Skin of body (tissue), 3 donors: ENCODE measurements at places on chromosomes 7 and 10. TPM values are rescaled to one million over a fixed set of nuclear protein-coding genes. Genes with fewer than 3 reads are reported as not detected.

DNA sequence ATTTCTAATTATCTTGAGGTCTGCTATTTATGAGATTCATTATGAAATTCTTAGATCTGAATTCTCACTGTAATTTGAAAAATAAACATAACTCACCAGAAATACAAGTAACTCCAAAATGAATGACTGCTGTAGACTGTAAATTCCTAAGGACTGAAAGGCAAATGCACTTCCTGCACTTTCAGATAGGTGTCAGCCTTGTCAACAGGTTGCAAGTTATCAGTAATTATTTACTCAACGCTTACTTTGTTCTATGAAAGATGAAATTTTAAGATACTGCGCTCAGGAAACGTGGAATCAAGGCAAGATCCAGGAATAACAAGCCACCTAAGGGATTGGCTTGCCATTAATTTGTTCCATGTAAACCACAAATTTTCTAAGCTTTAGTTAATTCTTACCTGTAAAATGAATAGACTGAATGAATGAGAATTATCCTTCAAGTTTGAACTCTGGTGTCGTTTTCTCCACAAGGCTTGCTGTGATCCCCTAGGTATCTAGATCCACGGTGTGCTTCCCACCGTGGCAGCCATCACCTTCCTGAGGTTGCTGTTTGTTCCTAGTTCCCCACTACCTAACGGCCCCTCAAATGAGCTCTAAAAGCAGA is 12.6 kb downstream of the DHX32 start:
- DNase-seq: no peak

Gene SPDYE16
- total RNA-seq: 0.10 TPM

DNA sequence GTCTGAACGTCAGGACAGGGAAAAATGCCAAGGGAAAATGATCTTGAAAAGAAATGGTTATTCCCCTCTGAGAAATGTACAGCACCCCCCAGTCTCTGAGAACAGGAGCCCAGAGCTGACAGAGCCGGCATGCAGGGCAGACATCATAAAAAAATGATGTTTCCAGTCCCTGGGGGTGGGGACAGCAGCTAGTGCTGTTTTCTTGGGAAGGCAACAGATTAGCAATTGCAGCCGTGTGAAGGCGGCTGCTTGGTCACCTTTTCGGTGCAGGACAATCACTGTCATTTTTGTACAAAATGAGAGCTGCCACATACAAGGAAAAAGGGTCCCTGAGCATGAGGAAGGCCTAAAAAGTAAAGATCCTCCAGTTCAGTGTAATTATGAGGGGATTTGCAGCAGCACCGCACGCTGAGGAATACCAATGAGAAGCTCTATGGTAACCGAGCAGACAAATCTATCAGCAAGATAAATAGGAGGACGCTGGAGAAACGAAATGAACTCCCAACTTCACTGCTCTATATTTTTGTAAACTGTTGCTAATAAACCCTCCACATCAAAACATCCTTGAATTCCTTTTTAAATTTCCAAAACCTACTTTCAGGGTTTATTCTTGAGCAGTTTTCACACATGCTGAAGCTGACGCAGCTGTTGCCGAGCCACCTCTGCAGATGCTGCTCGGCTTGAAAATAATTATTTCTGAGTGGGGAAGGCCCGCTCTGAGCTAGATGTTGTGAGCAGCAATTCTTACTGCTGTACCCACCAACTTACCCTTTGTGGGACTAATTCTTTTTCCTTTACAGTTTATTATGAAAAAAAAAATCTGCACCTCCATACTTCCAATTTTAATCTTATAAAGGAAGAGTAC is 98.2 kb upstream of the NEBL start:
- DNase-seq: no peak

DNA sequence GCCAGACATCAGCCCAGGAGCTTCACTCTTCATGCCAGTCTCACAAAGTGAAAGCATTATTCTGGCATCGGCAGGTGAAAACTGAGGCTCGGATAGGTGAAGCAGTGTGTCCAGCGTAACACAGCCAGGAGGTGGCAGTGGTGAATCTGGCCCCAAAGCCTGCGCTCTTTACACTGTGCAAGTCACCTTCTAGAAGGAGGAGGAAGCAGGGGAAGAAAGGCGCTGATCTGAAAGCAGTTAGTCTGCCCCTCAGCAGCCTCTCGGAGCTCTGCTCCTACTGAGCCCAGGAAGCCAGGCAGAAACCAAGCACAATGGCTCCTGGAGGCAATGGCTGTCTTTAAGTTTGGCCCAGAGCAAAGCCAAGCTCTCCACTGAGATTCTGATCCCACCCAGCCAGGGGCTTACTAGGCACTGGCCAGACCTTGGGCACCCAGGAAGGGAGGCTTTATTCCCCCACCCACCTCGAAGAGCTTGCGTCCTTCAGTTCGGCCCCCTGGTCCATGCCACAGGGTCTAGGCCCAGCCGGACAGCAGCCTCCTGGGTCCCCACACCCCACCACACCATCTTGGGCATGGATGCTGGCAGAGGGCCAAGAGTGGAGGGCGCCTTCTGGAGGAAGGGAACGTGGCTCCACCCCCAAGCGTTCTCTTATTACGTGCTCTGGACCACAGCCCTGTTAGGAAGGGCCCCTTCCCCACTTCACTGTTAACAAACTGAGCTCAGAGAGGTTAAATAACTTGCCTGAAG is 104.5 kb downstream of the GRID1 start:
- no peak for DNase-seq

DNA sequence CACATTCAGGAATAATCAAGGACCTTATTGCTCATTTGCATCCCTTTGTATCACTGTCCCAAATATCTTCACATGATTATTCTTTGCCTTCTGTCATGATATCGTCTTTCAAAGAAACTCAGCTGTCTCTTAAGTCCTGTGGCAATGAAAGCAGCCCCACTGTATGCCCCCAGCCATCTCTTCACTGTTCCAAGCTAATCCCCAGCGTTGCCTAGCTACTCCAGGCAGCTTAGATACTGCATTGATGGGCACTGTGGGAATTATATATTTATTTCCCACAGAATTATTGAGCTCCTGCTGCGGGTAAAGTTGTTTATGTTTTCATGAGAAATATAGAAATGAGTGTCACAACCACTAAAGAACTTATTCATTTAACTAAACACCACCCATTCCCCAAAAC is 38.8 kb downstream of the SND1 start:
- no peak for DNase-seq

Gene PAX4
- not detected for total RNA-seq

DNA sequence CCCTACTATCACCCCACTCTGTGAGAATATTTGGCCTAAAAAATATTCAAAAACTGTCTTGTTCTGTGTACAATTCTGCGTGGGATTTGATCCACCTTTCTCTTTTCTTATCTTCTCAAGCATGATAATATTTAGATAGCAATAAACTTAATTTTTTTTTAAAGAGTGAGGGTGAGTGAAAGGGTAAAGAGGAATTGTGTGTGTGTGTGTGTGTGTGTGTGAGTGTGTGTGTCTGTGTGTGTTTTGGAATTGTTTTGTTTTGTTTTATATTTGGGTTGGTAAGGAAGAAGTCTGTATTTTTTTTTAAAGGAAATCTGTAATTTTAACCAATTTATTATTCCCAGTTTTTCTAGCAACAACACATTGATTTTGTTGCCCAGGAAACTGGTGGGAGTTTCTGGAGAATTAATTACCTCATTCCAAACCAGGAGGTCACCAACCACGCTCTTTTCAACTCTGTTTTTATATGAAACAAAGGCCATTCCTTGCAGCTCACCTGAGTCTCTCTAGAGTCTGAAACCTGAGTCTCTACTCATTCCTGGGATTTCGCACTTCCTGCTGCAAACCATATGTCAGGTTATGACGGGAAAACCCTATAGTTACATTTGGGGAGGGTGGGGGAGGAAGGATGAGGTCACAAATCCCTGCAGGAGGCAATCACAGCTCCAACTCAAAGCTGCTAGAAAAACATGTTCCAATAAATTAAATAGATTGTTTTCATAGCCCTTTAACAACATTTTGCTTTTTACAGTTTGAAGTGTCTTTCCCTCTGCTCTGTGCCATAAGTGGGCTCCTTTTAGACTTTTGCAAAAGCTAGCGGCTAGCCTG is 38.1 kb upstream of the XPNPEP1 start:
- DNase-seq: peak; percentile 68

DNA sequence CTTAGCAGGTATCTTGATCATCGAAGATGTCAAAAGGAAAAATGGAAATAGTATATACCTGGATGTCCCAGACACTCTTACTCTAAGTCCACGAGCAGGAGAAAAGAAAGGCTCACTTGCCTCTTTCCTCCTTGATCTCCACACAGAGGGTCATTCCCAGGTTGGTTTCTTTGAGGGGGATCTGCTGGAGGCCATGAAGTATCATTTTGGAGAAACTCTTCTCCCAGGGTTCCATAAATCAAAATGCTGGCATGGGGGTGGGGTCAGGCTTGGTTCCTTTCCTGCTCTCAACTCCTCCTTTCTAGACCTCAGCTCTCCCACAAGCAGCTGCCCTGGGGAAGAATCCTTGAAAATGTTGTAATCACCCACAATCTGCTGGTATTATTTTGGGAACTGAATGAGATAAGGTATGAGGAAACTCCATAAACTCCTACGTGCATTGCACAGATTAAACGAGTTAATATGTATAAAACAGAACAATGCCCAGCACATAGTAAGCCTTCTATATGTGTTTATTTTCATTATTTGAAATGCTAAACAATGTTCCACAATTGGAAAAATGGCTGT is 54.4 kb downstream of the PRKCQ start:
- no peak for DNase-seq

DNA sequence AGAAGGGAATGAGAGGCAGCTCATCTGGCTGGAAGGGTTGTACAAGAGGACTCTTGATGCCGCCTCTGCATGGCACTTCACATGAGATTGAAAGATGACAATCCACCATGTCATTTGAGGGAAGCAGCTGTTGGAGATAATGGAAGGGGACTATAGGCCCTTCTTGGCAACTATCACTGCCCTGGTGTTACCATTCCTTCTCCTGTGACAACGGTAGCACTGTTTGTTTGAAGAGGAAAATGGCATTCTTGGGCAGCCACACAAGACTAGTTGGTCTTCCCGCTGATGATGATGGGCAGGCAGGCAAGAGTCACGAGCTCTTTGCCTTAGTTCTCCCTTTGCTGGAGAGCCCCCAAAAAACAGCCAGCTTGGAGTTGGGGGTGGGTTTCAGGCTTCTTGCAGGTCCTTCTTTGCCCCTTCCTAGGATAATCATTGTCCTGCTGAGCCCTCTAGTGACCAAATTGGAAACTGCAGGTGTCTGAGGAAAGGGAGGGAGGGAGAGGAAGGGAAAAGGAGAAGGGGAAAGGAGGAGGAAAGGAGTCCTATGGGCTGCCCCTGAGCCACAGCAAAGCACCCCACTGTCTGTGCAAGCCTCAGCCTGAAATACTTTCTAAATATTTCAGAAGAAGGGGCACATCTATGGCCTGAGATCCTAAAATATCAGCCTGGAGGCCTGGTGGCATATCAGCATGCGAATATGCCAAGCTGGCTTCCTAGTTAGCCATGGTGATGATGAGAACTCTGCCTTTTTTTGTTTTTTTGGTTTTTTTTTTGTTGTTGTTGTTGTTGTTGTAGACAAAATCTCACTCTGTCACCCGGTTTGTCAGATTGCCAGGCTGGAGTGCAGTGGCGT is 165.6 kb upstream of the KMT2E start:
- DNase-seq: no peak

Gene MYH16
- total RNA-seq: not detected

- DNase-seq: no peak
These were observed 58.0 kb downstream of the TSPAN12 start for GRCh38 chr7:120799813-120800475.
